ENCODE measurements at places on chromosomes 11 and 22.

- no peak for DNase-seq
These were observed 18.1 kb upstream of the NCAM1 start for GRCh38 chr11:112942966-112943643.

DNA sequence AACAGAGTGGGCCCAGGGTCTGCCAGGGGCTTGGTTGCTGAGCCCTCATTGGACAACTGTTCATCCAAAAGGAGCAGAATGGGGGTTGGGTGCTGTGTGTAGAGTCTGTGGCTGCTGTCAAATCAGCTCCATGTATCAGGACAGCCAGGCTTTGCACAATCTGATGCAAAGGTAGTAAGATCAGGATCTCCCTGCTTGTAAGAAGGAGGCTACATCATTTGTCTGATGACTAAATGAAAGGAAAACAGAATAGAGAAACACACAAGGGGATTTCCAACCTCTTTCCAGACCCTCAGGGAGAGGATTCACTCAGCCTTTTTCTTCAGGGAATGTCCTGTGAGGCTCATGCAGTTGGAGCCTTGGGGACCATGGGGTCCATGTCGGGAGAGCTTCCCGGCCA lies 7.2 kb downstream of the MICAL2 start:
- DNase-seq = no peak

DNA sequence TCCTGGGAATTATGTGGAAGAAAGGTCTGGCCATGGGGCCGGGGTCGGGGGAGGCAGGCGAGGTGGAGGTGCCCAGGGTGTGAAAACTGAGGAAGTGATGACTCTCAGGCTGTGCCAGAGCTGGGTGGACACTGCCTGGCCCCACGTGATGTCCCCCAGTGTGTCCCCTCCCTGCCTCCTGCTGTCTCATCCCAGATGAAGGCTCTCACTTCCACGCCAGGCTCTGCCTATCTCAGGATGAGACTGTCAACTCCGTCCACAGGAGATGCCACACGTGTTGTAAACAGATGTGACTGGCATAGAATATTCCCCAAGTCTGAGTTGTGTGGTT lies 51.4 kb downstream of the RPS6KA4 start:
- no peak for DNase-seq

- no peak for DNase-seq
These were observed 31.6 kb upstream of the ARHGAP32 start for GRCh38 chr11:129223701-129224149.

DNA sequence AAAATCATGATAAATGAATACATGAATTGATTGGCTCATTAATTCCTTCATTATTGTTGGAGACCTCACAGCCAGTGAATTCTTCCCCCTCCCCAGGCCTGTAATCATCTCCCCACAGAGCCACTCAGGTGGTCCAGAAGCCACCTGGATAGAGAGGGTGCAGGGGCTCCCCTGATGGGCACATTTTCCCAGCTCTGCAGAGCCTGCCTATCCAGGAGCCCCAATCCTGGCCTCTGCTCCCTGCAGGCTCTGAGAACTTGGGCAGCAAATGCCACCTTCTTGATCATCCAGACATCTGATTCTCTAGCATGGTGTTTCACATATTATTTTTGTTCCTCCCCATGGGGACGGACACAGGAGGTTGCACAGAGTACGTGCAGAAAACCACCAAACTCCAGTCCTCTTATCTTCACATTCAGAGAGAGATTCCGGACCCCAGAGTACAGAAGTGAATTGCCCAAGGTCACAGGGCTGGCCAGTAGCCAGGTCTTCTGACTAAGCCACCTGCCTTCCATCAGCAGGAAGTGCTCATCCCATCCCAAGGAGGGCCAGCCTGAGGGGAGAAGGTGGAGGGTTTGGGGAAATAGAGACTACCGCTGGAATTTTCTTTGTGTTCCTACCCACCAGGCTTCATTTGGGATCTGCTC lies 348.0 kb downstream of the BUD13 start:
- no peak for DNase-seq

GRCh38 chr22:50683994-50684371 lies 11.4 kb downstream of the SHANK3 start:
- DNase-seq = no peak

DNA sequence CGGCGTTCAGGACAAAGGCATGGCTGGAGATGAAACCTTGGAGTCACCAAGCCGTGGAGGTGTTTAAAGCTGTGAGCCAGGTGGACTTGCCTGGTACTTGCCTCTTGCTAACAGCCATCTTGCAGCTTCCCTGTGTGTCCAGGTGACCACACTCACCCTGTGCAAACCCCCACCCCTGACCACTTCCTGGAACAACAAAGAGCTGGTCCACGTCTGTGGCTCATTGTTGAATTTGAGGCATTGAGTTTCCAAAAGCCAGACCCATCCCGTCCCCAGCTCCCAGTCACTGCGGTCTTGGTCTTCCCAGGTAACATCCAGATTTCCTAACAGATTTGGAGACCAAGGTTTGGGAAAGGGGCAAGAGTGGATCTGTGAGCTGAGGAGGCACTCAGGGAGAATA lies 18.5 kb downstream of the DHCR7 start:
- DNase-seq = no peak

DNA sequence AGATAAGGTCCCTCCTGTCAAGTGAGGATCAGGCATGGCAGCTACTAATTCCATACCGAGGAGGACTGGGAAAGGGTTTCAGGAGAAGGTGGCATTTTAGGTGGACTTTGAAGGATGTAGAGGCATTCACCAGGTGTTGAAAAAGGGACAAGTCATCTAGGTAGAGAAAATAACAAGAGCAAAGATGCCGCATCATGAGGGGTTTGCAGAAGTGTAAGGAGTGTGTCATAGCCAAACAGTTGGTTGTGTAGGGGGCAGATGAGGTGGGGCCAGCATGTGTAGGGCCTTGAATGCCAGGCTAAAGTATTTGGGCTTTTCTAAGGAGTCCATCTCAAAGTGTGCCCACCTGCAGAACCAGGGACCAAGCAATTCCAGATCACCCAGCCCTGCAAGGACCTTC lies 11.6 kb upstream of the LRRC32 start:
- no peak for DNase-seq

- no peak for DNase-seq
These were observed 141.3 kb downstream of the NAV2 start for GRCh38 chr11:19853920-19854319.

- DNase-seq = no peak
These were observed 545 bp upstream of the ZDHHC13 start for GRCh38 chr11:19116276-19116970.

GRCh38 chr11:134366254-134366653 lies 34.5 kb downstream of the GLB1L2 start:
- no peak for DNase-seq

- no peak for DNase-seq
These were observed 42.5 kb downstream of the CABIN1 start for GRCh38 chr22:24053481-24054226.

GRCh38 chr11:76327202-76327601 lies 53.7 kb downstream of the THAP12 start:
- no peak for DNase-seq

- no peak for DNase-seq
These were observed 93.8 kb downstream of the ETS1 start for GRCh38 chr11:128493570-128493965.

GRCh38 chr22:29838599-29838956 lies 504 bp upstream of the ASCC2 start:
- no peak for DNase-seq

DNA sequence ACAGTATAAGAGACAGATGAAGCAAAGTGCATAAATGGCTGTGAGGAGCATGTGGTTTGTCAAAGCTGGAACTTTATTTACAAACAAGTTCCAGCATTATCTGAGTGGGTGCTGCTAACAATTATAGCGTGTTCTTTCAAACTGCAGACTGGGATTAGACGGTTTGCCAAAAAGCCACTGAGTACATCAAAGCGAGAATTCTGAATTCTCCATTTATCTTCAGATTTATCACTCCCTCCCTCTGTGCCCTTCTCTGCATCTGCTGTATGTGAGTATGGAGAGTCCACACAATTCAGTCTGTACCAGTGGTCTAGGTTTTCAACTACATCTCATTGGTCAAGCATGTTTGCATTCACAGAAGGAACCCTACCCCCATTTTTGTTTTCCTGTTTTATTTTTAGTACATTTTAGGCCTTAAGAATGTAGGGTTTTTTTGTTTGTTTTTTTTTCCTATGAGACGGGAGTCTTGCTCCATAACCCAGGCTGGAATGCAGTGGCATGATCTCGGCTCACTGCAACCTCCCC lies 18.1 kb upstream of the INCENP start:
- no peak for DNase-seq

DNA sequence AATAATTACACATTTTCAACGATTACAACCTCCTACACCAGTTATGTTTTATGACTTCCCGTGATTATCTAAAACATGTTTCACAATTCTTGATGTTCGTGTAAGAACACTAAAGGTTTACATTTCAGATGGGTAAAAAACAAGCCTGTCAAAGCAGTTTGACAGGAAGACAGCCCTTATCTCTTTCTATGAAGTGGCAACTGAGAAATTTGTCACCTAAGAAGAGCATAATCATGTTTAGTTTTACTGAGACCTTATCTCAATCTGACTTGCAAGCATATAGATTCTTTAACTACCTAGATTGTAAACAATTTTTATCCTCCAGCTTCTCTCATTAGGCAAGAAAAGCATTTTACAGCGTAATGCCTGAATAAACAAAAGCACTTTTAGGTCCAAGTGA lies 218.4 kb upstream of the ZBED5 start:
- no peak for DNase-seq

DNA sequence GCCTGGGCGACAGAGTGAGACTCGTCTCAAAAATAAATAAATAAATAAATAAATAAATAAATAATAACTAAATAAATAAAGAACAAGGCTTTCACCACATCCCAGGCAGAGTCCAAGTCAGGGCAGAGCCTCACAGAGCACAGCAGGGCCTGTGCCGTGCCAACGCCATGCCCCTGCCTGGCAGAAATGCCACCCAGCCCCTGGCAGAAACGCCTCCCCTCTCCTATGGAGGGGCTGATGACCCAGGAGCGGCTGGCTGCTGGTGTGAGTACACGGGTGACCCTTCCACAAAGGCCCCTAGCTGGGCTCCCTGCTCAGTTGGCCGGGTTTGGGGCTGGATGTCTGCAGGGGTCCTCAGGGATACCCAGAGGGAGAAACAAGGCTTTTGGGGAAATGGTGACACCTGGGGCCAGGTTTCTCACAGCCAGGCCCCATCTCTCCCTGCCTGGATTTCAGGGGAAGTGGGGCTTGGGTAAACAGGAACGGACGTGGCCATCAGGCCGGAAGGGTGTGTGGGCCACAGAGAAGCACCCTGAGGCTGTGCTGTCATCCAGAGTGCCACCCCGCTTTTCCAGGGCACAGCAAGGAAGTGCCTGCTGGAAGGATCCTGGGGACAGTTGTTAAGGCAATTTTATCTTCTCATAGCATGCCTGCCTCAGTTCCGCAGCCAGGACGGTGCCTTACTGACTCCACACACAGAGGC lies 5.1 kb downstream of the BID start:
- no peak for DNase-seq

GRCh38 chr22:27045103-27045947 lies 387.9 kb downstream of the MIAT start:
- no peak for DNase-seq

All from mesothelial cell of epicardium (in vitro differentiated cells).